ENCODE measurements at places on chromosomes 1 and 21.

- DNase-seq = no peak
Measured at GRCh38 chr1:10938741-10939417, 73.6 kb upstream of the TARDBP start.

DNA sequence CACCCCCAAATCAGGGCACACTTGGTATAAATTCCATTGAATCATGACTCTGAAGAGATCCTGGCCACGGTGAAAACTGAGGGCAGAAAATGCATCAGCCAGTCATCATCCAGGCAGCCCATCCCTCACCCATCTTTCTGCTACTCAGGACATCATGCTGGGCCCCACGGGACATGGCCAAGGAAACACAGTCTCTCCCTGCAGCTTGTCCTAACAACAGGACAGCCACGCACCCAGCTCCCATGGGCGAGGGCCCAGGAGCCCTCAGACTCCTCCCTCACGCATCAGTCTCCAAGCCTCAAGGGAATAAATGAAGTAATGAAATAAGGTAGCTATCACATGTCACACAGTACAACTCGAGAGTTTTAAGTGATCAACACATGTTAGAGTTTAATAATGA, 37.8 kb downstream of the ELK4 start:
- DNase-seq = no peak

GRCh38 chr1:37085393-37085792, 51.1 kb upstream of the GRIK3 start:
- no peak for DNase-seq

DNA sequence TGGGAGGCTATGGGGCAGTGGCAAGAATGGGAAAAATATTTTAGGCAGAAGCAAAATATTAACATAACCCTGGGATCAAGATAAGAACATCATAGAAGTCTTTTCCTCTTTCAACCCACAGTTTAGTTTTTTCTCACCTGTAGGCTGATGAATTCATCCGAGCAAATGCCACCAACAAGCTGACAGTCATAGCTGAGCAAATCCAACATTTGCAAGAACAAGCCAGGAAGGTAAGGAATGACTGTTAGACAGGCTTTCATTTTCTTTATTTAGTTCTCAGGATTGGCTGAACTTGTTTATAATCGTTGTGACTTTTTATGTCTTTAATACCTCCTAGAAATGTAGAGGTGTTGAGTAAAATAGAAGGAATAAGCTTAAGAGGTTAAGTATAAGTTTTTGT, 6.4 kb downstream of the C1orf50 start:
- DNase-seq = no peak

DNA sequence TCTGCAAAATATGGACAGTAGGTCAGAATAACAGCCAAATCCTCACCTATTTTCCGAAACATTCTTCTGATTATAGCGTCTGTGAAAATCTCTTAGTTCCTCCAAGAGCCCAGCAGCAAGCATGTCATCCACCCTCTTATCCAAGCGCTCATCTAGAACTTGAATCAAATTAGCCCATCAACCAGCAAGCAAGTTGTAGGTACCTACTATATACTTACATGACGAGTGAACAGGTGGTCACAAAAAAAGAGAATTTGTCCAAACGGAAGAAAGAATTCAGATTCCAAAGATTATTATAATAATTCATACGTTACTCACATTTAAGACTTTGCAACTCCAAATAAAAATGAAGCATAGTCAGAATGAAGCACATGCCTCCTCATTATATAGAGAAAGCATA, 35.4 kb downstream of the TRIT1 start:
- DNase-seq = no peak

DNA sequence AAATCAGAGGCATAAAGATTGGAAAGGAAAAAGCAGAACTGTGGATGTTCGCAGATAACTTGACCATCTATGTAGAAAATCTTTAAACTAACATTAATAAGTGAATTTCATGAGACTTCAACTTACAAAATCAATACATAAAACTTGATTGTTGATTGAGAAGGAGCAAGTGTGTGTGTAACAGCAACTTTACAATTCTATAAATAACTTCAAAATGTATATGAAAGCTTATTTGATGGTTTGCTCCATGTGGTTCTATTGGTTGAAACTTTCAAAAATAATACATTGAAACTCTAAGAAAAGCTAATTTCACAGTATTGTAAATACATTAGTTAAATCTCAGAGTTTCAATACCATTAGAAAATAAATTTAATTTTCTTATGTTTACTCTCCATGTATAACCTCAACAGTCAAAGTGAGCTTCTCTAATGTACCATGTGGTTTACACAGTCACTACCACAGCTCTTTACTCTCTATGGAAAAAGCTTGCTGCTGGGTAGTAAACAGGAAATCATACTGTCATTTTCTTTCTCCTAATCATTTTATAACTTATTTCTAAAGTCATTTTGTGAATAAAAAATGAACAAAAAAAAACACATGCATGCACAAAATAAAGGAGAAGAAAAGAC, 12.0 kb downstream of the AKT3 start:
- no peak for DNase-seq

- DNase-seq = no peak
Measured at GRCh38 chr1:25922056-25922970, 16.1 kb upstream of the STMN1 start.

- no peak for DNase-seq
Measured at GRCh38 chr1:51504806-51505525, 14.1 kb downstream of the EPS15 start.

DNA sequence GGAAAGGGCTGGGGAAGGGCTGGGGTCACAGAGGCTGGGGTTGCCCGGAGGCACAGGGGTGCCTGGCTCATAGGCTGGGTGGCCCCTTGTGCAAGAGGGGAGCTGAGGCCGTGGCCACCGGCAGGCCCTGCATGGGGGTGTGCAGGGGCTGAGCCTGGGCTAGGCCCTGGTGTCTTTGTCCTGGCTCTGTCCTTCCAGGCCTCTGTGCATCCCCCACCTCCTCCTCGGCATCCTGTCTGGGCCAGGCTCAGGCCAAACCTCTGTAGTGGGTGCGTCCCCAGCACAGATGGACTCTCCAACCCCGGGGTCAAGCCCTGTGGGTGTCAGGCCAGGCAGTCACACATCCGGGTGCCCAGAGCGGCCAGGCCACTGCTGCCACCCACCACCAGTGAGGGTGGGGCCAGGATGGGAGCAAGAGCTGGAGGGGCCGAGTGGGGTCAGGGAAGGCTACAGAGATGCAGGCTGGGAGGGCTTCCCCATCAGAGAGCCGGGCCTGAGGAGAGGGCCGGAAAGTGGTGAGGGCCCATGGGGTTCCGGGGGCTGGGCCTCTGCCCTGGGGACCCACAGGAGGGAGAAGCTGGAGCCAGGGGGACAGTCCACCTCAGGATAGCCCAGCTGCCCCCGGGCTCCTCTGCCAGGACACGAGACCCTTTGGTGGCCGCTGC, 19.4 kb downstream of the PANK4 start:
- DNase-seq = no peak

All from T1000 (cell line).